Stimulated activated CD4-positive, alpha-beta T cell treated with anti-CD3 and anti-CD28 coated beads, Interleukin-2, amount 100 ng/mL, for 24 hours (primary cell): ENCODE measurements at places on chromosomes 12 and 14.

GRCh38 chr12:40784102-40784501 lies 91.9 kb downstream of the CNTN1 start:
- no peak for DNase-seq

DNA sequence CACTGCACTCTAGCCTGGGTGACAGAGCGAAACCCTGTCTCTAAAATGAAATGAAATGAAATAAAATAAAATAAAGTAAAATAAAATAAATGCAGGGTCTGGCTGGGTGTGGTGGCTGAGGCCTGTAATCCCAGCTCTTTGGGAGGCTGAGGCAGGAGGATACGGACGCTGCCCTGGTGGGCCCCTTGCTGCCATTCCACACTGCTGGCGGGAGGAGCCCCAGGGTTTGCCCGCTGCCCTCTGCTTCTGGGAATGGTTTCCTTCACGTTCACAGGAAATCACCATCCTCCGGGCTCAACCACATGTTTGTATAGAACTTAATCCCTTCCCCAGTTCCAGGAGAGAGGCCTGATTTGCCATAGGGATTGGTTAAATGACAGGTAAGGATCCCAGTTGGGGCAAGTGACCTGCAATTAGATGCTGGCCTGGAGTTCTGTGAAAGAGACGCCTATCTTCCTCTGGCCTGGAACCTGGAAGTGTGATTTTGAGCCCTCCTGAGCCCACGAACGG lies 29.3 kb downstream of the CALM1 start:
- no peak for DNase-seq

DNA sequence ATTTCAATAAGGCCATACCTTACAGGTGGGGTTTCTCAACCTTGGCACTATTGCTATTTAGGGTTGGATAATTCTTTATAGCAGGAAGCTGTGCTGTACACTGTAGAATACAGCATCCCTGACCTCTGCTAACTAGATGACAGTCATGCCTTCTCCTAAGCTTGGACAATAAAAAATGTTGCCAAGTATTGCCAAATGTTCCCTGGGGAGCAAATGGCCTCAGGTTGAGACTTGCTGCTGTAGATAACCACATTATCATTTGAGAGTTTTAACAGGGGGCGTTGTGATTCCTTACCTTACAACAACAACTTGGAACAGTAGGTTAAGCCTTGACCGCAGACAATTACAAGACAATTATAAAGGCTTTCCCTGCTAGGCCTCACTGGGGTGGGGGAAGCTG lies 1073.6 kb upstream of the TMEM132C start:
- no peak for DNase-seq

DNA sequence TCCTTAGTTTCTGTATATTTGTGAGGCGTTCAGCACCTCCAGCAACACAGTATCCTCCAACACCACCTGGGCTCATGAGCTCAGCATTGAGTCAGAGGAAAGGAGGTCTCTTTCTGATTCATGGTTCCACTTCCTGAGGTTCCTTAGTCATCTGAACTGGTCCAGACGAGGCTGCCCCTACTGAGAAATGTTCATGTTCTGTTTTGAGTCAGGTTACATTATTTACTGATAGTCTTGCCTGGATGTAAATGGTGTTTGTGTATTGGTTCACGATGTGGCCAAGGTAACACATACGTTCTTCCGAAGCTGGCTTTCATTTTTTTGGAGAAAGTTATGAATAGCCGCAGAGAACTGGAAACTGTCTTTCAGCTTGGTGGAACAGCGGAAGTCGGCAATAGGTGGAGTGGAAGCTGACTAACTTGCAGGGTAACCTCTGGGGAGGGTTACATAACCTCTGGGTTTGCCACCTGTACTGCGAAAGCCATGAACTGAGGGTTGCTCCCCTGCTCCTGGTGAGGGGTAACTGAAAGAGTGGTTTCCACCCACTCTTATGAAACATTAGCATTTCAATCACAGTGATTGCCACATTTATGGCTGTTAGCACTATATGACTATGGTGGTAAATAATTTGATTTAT lies 42.2 kb upstream of the MANSC4 start:
- peak; percentile 60 for DNase-seq

DNA sequence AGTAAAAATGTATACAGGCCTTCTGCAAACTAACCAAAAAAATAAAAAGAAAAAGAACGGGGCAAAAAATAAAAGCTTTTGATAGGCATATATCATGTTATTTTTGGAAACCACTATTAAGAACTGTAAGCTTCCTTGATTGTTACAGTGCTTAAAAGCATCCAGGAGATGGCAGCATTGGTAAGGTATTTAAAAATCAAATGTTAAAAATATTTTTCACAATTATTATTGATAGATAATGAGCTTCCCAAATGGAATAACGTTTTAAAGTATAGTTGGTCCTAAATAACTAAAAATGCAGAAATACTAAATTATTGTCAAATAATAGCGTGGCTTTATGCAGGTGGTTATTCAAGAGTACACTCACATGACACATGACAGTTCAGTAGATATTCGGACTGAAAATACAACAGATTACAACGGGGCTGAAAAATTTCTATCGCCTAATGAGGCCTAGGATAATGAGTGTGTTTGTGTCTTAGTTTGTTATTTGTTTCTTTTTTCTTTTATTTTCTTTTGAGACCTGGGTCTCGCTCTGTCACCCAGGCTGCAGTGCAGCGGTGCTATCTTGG lies 127.2 kb upstream of the ATF7IP start:
- no peak for DNase-seq

- no peak for DNase-seq
These were observed 255.1 kb downstream of the NEDD1 start for GRCh38 chr12:97162173-97162572.

DNA sequence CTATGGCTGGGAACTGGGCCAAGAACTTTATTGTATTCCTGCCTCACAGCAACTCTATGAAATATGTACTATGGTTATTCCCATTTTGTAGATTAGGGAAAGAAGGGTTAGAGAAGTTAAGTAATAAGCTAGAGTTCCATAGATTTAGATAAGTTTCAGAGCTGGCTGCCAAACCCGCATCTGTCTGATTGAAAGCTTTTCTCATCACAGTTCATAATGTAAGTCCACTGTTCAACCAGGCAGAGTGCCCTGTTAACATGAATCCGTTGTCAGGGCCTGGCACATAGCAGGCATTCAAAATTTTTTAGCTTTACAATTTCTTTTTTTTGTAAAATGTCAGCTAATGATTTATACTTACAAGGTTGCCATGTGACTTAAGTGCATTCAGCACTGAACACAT lies 467.3 kb downstream of the NRXN3 start:
- DNase-seq, result no peak

DNA sequence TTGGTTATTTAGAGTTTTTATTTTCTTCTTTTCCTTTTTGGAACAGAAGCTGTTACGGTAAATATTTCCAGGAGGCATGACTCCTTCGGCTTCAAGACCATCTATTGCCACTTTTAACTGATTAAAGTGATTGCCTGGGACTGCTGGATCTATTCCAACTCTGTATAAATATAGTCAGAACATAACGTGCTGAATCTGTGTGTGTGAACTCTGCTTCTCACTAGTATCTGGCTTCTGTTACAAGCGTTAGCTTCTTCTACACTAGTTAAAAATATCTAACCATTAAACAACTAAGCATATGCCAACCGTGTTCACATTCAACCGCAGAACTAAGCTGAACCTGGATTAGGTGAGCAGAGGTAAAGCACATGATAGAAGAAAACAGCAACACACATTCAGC lies 49.0 kb downstream of the TMTC1 start:
- DNase-seq, result no peak

GRCh38 chr12:113896841-113897240 lies 69.3 kb downstream of the RBM19 start:
- no peak for DNase-seq

- no peak for DNase-seq
These were observed 116.4 kb downstream of the NTF3 start for GRCh38 chr12:5548152-5548943.

DNA sequence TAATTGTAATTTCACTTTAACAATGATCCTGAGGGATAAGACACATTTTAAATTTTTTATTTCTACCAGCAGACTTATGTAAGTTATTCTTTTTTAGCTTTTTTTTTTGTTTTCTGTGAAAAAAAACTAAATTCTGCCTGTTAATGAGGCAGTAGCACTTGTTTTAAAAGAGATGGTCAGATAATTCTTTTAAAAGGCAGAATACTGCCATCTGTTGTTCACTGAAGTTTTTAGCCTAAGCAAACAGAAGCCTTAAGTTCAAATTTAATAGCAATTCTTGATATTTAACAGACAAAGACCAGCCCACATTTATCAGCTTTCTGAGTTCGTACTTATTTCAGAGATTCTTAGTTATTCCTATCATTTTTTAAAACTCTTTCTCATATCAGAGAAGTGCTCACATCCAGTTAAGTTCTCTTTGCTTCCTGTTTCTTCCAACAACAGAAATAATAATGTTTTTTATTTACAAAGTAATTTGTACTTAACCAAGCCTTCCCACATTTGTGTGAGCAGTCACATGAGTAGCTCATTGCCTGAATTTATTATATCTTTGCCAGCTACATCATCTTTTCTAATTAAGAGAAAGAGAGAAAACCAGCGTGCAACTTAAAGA lies 93.4 kb upstream of the SLCO1C1 start:
- no peak for DNase-seq

- no peak for DNase-seq
These were observed 86.4 kb upstream of the NOS1 start for GRCh38 chr12:117447665-117448366.

- no peak for DNase-seq
These were observed 6.4 kb upstream of the DTX1 start for GRCh38 chr12:113049976-113050742.

DNA sequence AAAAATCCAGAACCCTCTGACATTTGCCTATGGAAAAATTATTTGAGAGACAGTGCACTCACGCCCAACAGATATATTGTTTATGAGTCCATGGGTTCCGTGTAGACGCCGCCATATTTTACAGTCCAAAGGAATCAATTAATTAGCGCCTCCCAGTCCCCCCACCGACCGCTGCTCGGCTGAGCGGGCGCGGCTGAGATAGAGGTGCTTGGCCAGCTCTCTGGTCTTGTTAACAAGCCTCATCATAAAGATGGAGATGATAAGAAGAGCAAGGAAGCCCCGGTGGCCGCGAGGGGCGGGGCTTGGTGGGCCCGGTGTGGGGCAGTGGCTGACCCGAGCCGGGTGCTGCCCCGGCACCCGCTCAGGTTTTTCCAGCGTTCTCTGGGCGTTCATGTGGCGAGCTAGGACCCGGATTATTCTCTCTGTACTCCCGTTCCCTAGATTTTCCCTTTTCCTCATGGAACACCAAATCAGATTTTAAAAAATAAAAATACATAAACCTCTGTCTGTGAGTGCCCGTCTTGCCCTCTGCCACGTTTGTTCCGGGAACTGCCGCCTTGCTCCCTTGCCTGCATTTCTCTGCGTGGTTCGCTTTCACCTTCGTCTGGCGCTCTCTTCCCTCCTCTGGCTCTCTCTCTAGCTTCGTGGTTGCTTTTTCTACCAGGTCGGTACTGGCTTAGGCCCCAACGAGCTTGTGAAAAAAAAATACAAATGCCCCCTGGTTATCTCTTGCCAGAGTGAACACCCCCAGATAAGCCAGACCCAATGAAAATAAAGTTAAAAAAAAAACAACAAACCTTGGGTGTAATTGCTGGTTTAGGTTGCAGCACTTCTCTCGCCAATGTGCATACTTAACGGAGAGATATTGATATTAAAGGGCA lies 9.0 kb downstream of the HOXC12 start:
- no peak for DNase-seq

- no peak for DNase-seq
These were observed 46.9 kb upstream of the SLC24A4 start for GRCh38 chr14:92276074-92276473.

GRCh38 chr14:32428875-32429274 lies 99.8 kb downstream of the AKAP6 start:
- no peak for DNase-seq

GRCh38 chr12:107749083-107749482 lies 11.9 kb downstream of the PRDM4 start:
- DNase-seq, result no peak

- no peak for DNase-seq
These were observed 3.1 kb upstream of the CREBL2 start for GRCh38 chr12:12608557-12608957.

- DNase-seq, result no peak
These were observed 106.2 kb upstream of the NAV3 start for GRCh38 chr12:77724367-77724957.

GRCh38 chr14:87059060-87059839 lies 933.7 kb downstream of the GALC start:
- no peak for DNase-seq

DNA sequence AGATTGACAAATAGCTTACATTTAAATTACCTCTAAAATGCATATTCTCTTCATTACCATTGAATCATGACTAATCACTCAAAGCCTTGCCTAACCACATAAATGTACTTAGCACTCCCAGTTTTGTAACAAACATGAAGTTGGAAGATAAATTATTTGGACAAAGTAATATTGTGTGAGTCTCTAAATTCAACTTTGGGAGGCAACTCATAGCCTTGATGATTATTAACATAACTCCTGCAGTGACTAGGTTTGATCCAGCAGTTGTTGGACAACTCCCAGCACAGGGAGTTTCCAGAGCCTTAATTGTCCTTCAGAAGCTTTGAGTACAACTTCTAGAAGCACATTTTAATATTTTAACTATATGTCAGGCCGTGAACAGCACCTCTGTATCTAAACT lies 153.4 kb upstream of the PDZRN4 start:
- no peak for DNase-seq

DNA sequence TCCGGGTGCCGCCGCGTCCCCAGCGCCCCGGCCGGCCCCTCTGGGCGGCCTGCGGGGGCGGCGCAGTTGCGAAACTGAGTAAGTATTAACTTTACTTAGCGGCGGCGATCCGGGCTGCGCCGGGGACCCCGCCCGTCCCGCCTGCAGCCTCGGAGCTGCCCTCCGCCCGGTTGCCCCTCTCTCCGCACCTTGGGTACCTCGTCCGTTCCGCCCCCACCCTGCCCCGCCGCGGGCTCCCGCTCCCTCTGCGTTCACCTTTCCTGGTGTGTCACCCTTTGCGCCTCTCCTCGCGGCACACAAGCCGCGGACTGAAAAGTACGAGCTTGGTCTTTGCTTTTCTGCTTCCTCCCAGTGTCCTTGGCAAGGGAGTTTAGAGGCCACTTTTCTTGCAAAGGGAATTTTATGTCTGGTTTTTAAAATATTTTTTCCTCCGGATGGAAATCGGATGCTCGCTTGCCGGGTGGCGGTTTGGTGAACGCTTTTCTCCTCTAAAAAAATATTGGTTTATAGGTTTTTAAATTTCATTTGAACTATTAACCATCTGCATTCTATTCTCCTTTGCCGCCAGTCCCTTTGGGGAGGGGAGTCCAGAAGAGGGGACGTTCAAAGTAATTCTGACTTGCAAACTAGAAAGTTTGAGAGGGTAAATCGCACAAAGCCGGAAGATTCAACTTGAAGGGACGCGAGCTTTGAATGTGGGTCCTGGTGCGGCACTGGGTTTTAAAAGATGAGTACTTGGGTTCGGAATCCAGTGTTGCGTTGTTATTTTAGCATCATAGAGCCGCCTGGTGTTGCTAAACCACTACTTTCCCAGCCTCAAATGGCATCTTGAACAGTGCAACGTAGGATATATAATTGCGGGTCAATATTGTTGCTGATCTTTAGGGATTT lies 834 bp downstream of the RASSF8 start:
- peak; percentile 32 for DNase-seq

- DNase-seq, result no peak
These were observed 27.2 kb downstream of the JDP2 start for GRCh38 chr14:75454963-75455546.
